Activated CD4-positive, alpha-beta T cell treated with anti-CD3 and anti-CD28 coated beads, Interleukin-10, Interleukin-2, amounts not matched to agents 100 ng/mL and 50 ng/mL, durations not matched to agents 16 hours and 8 hours (primary cell): ENCODE measurements at places on chromosomes 1 and 21.

DNA sequence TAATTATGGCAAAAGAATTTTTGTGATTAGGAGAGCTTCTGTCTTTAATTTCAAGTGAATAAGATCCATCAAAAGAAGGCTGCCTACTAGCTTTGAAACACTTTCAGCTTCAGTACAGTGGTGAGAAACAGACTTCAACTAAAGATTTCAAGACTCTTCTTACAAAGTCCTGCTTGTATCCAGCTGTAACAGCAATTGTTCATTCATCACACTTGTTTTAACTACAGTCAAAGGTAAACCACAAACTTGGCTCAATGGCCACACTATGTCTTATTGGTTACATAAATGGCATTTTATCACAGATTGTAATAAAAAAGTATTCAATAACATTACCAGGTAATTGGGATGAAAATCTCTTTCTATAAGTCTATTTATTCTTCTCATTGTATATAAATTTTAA, 59.2 kb downstream of the WARS2 start:
- DNase-seq, result no peak

GRCh38 chr1:111937147-111937725, 52.2 kb downstream of the KCND3 start:
- DNase-seq, result no peak

DNA sequence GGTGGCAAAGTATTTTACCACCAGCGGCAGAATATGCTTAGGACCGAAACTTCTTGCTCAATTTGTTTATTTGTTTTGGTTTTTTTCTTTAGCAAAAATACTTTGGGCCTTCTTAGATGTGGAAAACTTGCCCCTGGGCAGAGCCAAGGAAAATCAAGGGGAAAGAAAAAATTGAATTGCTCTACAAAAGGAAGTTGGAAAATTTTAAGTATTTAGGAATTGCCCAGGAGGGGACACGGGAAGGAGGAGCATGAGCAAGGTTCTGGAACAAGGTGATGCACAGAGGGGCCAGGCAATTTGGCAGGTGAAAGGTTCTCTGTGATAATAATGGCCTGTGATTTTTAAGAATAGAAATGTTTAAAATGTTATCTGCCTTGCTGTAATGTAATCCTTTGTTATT, 28.6 kb downstream of the SGIP1 start:
- no peak for DNase-seq

- DNase-seq, result no peak
These were observed 10.2 kb upstream of the RCAN1 start for GRCh38 chr21:34625030-34625593.

DNA sequence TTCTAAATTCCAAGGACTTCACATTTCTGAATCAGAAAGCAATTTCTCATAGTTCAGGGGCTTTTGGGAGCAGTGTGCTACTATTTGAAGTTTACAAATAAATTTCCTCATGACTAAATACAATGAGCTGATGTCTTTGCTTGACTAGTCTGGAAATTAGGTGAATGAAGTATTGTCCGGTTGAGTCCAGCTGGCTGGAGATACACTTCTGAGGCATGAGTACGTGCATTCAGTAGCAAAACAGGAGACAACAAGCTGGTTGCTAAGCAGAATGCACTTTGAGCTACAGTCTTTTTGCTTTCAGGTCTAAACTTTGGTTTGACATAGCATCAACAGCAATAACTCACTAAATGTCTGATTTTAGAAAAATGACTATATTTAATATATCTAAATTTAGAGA, 27.1 kb downstream of the ZNHIT6 start:
- no peak for DNase-seq

DNA sequence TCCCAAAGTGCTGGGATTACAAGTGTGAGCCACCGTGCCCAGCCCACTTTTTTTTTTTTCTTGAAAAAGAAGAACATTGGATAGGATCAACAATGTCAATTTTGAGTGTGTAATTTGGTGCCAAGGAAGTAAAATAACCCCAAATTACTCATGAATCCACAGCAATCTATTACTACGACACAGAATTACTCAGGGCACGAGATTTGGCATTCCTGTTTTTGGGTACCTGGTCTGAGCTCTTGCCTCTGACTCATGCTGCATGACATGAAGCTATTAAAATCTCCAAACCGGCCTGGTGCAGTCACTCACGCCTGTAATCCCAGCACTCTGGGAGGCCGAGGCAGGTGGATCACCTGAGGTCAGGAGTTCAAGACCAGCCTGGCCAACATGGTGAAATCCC, 10.4 kb downstream of the RNF19B start:
- no peak for DNase-seq

- DNase-seq, result peak; percentile 13
These were observed 34.8 kb downstream of the KPNA6 start for GRCh38 chr1:32142446-32143301.

- DNase-seq, result no peak
These were observed 3.3 kb downstream of the DPH5 start for GRCh38 chr1:101022294-101022693.

DNA sequence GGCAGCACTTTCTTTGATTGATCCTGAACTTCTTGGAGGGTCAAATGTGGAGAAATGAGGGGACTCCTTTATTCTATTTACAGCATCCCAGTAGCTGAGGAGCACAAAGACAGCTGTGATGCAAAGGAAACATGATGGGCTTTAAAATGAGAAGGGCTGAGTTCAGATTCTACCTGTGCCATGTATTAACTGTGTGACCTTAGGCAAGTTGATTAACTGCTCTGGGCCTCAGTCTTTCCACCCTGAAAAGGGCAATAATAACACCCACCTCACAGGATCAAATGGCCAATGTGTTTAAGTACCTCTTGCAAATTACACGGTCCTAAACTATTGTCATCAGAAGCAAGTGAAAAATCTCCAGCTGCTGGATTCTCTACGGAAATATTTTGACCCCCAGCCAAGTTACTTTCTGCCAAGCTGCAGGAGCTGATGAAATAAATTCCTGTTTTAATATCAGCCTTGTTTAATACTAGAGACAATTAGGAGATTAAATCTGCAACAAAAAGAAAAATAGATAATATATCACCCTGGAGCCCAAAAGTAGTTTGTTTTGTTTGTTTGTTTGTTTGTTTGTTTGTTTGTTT, 15.7 kb downstream of the TMEM81 start:
- DNase-seq, result no peak

DNA sequence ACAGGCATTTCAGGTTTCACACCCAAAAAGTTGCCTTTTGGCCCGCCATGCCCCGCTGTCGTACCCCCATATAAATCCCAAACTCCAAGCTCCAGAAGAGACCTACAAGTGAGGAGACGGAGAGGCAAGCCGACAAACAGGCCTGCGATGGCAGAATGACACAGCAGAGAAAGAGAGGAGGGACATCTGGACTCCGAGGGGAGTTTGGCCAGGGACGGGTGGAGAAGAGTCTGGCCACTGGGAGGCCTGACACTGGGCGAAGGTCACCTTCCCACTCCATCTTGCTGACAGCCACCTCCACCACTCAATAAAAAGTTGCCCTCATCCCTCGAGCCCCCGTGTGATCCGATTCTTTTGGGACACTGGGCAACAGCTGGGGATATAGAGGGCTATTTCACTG, 1.9 kb upstream of the CFH start:
- no peak for DNase-seq
